BE2C (cell line): ENCODE measurements at places on chromosomes 7 and 10.

GRCh38 chr7:7569081-7569527, 2.4 kb downstream of the MIOS start:
- no peak for DNase-seq

DNA sequence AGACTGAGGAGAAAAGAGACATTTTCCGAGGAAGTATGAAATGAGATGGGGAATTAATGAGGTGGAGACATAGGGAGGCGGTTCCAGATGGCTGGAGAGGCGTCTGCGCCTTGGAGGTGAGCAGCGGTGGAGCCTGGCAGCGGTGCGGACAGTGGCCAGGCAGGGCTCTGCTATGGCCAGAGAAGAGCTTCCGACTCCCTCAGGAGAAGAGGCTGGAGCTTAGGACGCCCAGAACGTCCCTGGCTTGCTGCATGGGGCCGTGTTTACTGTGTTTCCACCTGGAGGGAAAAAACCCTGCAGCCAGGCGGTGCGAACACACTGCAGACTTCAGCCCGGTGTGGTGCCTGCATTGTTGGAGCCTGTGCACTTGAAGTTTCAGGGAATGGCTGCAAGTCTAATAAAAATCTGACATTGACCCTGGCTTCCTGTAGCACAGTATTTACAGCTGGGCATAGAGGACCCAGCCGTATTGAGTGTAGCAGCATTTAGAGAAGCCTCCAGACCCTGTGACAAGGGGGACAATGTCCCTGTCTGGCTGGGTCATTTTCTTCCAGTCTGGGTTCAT, 447.1 kb upstream of the MKI67 start:
- no peak for DNase-seq

GRCh38 chr10:59335497-59335896, 26.9 kb downstream of the FAM13C start:
- DNase-seq = no peak

DNA sequence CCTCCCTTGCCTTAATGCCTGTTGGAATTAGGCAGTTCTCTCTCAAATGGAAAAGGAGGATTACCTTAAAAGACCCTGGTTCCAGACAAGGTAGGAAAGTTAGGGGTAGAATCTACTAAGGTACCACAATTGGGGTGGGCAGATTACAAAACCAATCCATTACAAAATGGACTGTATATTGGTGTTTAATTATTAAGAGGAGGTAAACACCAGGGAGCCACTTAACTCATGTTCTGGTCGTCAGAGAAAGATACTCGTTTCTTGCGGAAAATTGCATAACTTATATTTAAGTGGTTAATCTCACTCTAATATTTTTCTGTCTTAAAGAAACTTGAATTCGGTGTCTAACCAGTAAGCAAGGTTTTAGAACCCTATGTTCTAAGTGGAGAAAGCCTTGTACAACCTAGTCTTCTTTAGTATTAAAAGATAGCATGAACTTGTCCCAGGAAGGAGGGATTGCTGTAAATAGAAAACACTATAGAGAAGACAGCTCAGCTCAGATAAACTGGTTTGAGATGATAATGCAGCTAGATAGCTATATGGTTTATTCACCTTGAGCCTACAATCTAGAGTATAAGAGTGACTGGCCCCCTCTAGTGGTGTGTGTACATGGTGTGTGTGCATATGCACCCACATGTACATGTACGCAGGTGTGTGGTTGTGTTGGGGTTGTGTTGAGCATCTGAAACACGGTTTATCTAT, 58.0 kb upstream of the STRIP2 start:
- DNase-seq = peak; percentile 60

GRCh38 chr7:94366832-94367231, 27.9 kb upstream of the COL1A2 start:
- DNase-seq = no peak

- no peak for DNase-seq
Observed at GRCh38 chr10:18456984-18457383, 194.4 kb downstream of the NSUN6 start.

DNA sequence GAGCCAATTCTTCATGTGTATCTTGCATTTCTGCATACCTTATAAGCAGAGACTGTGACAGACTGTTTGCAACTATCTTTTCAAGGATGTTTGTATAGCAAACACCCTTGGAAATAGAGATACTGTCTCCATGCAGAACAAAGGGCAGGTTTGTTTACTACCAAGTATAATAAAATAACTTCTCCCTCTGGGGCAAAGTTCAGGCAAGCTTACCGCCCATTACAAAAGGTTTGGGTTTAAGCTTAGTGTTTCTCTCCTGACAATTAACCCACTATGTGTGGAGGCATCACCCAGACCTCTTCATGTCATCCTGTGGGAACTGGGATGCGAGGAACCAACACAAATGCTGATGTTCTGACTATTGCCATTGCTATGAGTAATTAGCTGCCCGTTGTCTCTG, 479.1 kb upstream of the ZMIZ1 start:
- DNase-seq = no peak

- no peak for DNase-seq
Observed at GRCh38 chr10:18501198-18501597, 150.2 kb downstream of the NSUN6 start.

DNA sequence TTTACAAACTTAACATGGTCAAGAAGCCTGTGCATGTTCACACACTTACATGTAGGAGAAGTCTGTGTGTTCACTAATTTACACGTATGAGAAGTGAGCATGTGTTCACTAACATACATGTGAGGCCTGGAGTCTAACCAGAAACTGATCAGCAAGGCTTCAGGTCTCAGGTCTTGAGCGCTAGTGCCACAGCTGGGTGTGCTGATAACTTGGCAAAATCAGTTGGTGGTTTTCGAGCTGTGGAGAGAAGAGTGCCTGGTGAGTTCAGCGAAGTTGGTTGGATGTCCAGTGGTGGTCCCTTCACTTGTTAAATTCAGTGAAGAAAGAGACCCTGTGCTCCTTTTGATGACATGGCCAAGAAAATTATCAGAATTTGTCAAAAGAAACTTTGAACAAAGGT, 98.7 kb downstream of the CELF2 start:
- DNase-seq = no peak
